Activated T-cell treated with anti-CD3 and anti-CD28 coated beads, Interleukin-2, amount 50 U/mL, for 24 hours (primary cell): ENCODE measurements at places on chromosomes 4 and X.

GRCh38 chr4:58807843-58808615 lies 1697.8 kb upstream of the IGFBP7 start:
- DNase-seq, result no peak

DNA sequence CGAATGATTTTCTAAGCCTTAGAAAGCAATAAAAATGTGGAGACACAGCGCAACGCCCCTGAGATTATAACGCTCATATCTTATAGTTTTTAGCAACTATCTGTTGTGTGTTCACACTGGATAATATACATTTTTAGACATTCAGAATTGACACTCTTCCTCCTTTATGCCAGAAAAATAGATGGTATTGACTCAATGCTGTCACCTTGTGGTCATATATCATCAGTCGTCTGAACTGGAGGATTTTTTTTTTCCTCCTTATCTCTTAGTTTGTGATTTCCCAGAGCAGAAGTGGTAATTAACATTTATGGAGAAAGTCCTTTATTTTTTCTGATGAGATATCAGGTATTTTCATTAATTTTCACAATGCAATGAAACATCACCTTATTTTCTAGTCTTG lies 759.6 kb downstream of the RAB28 start:
- DNase-seq, result no peak

DNA sequence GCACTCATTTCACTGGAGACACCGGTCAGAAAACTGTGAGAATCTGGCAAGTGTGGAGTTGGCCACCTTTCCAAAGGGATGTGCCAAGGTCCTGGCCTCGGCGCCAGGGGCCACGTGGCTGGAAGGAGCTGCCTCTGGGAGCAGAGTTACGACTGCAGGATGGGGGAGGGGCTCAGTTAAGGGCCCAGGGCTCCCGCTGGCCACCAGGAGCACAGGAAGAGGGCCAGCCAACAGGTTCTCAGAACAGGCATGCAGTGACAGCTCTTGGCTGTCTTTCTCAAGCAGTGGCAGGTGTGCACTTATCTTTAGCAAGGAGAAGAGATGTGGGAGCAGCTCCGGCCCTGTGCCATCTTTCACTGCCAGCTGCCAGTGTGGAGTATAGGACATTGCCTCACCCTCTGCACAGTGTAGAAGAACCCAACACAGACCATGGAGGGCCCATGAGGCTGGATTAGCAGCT lies 115.9 kb upstream of the RBPJ start:
- DNase-seq, result no peak

DNA sequence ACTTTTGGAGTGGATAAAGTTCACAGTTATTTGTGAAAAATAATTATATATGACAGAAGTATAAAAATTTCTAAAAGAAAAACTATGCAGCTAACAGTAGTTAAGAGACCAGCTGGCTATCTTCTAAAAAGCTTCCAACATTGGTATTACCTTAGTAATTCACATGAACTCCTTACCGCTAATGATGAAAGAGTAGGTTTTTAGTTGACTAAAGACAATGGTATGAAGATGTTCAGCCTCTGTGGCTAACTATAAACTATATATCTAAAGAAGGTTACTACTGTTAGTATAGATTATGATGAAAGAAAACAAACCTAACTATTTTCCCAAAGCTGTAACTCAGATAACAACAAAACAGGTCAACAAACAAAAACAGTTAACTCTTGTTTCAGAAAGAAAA lies 10.4 kb downstream of the CCNI start:
- DNase-seq, result no peak

GRCh38 chr4:8575457-8575856 lies 4.7 kb upstream of the GPR78 start:
- DNase-seq, result no peak

- no peak for DNase-seq
These were observed 2039.9 kb upstream of the TENM3 start for GRCh38 chr4:180203349-180203748.

DNA sequence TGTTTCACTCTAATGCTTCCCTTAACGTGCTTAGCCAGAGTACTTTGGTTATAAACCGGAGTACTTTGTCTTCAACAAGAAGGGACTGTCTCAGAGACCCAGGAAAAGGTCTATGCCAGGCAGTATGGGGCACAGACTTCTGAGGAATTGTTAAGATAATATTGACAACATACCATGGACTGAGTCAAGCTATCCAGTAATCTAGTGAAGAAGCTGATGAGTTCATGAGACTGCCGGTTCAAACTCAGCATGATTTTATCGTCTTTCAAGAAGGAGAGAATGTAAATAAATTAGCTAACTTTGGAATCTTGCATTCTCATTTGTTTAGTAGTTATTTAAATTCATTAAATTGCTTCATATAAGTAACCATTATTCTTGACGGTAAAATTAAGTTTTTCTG lies 546.1 kb downstream of the PPP4R3C start:
- DNase-seq, result no peak

DNA sequence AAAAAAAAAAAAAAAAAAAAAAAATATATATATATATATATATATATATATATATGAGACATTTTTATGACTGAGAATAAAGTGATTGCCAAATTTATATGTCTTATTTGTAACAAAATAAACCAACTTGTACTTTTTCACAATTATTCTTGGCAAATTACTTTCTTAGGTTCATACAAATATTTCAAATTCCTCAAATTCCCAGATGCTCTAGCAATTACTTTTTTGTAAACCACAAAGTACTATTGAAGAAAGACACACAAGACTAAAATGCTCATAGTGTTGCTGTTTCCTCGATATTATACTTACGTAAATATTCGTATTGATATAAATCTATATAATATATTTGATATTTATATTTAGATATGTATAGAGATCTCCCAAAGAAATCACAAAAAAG lies 390.0 kb downstream of the FAT4 start:
- DNase-seq, result no peak

DNA sequence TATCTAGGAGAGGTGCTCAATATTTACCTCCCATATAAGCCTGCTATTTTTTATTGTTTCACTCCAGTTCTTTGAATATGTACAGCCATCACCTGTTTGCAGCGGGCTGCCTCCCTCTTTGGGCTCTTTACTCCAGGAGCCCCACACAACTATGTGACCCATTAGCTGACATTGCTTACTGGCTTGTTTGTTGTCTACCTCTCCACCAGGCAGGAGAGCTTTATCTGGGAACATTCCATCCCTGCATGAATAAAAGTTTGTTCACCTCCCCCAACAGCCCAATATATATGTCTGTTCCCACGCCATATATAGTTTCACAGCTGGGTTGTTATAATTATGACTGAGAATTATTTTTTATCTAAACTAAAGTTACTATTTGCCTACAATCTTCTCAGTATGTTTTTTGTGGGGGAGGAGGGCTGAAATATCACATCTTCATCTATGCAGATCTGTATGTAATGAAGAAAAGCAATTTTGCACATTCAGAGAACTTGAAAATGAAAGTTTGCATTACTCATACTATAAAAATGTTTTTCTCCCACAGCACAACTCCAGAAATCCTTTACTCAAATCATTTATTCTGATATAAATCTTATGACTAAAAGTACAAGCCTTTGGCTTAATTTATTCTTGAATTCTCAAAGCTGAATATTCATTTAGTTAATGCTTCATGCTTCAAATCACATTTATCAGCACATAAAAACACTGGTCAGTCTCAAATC lies 61.2 kb upstream of the DAPP1 start:
- no peak for DNase-seq

- DNase-seq, result no peak
These were observed 292.0 kb downstream of the CCSER1 start for GRCh38 chr4:90419124-90419711.

DNA sequence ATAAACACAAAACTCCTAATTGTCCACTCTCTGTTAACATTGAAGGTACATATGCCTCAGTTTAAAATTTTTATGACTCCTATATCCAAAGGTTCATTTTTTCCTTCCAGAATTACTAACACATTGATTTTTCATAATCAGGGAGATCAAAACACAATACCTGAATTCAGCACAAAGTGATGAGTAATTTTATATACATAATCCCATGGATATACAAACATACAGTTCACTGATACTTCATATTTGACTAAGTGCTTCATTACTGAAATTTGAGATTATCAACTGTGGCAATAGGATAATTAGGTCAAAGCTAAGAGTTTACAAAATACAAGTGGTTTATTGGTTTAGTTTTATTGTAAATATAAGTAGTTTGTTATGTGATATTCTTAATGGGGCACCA lies 176.2 kb upstream of the PRPS2 start:
- DNase-seq, result no peak

GRCh38 chr4:17556498-17556897 lies 20.5 kb upstream of the LAP3 start:
- DNase-seq, result no peak

- DNase-seq, result no peak
These were observed at the start of gene PPEF1 for GRCh38 chrX:18707426-18708049. Gene PPEF1, plus strand, starts transcription at chrX:18707645. Its CDS starts 136 bp downstream, at chrX:18707781.

DNA sequence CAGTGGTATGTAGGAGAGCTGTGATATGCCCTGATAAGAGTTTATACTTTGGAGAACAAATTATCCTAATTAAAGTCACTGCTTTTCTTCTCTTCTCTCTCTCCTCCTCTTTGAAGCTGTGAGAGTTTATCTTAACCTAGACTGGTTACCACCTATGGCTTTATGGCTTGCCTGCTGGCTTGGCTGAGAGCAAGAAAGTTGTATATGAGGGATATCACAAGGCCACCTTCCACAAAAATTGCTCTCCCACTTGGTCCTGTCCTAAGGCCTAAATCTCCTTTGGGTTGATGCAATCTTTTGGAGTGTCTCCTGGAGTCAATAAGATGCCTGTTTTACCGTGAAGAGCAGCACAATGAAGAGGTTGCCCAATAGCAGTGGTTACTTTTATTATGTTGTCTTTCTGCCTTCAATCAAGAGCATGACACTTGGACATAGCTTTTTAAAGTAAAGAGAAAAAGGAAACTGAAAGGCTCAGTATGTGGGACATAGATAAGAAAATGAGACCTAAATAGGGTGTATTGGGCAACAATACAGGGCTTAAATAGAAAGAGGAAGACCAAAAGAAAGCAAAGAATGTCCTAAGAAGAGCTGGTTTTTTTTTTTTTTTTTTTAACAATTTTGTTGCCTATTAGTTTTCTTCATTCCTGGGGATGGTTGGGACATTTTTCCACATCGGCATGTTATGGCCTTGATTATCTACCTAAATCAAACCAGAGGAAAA lies 9.2 kb downstream of the GUCY1A1 start:
- DNase-seq, result no peak

- no peak for DNase-seq
These were observed 39.4 kb upstream of the DCK start for GRCh38 chr4:70954032-70954431.

GRCh38 chrX:72060196-72060920 lies 71.4 kb downstream of the RTL5 start:
- DNase-seq, result no peak

DNA sequence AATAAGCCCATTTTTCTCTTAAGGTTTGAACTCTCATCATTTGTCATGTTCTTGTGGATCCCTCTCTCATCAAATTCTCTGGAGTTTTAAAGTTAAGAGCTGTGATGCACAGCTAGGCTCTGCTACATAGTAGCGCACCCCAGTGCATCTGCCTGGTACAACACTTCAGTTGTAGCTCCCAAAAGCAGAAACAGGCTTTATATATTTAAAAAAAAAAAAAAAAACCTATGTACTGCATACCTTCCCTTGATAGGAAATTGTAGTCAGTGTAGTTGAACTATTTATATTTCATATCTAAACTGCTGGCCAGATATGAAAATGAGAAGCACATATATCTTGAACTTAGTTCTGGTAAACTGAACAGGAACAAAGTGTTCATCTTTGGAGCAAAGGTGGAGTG lies 131.4 kb downstream of the KLHL13 start:
- no peak for DNase-seq

DNA sequence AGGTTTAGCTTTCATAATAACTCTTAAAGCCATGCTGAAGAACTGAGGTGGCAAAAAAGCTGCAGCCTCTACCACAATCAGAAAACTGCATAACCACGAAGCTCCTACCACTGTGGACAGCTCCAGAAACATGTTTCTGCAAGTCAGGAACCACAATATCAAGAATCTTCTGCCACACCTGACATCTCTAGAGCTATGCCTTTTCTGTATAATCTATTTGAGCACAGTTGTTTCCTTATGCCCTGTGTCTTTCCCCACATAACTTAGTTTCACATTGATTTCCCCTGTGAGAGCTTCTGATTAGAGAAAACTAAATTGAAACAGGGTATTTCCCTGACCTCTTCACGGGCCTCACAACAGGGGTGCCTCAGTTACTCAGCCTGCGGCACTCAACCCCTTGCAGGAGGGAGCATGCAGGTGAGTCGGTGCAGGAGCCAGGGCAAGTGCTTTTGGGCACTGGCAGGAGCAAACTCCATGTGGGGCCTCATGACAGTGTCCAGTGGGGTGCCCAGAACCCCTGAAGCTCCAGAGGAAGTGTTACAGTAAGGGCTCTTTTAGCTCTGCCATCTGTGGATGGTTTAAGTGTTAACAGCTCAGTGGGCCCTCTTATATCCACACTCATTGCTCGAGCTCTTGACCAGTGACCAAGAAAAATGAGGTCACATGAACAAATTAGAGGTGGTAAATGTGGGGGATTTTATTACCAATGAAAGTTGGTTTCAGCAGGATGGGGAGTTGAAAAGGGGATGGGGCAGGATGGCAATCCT lies 132.8 kb upstream of the BMP3 start:
- no peak for DNase-seq

DNA sequence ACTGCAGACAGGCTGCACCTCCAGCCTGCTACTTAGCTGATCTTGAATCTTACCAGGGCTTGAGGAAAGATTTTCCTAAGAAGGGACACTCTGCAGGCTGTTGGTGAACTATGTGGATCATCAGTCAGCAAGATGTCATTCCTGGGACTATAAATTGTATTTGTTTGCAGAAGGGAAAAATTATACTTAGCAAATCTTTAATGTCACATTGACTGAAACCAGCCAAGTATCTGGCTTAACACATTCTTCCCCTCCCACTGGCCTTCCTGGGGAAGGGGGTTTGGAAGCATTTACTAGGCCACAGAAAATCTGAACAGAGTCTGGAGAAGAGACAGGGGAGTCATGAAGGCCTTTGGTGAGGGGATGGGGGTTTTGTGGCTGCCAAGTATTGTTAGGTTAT lies 156.7 kb upstream of the EOLA2 start:
- no peak for DNase-seq

DNA sequence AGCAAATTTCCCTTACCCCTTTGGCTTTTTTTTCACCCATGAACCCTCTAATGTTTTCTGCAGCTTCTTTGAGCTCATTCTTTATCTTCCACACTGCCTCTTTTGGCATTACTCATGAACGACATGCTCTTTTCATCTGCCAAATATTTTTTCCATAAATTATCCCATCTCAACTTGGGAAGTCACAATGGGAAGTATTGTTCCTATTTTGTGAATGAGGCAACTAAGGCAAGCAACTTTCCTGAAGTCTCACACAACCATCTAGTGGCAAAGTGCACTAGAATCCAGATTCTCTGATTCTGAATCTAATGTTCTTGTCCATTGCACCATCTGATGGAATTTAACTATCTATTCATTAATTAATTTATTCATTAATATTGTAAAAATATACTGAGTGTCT lies 625 bp downstream of the RTL9 start:
- no peak for DNase-seq

GRCh38 chrX:32139476-32139875 lies 1067.6 kb upstream of the FTHL17 start:
- DNase-seq, result no peak
